ENCODE measurements at places on chromosomes 12 and 14.

DNA sequence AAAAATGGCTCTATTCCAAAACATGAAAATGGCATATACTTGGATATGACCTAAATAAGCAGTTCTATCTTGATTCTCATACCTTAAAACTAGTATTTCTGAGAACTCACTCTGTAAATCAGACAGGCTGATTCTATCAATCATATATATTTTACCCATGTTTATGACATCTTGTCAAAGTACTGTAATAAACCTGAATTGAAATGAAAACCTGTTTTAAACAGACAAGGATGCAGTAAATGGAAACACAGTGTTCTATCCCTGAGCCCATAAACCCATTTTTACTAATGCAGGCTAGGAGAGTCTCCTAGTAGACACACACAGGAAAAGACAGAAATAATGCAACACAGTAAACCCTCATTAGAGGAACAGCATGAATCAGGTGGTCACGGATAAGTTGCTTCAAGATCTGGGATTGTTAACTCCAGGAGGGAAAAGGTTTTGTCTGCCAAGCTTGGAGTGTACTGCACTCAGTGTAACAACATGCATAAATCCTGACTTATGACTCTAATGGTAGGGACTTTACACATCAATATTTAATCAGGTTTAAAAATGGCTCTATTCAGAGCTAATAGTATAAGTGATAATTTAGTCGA is 93.6 kb upstream of the CPNE8 start:
- no peak for DNase-seq

GRCh38 chr12:109597795-109598427 is 24.3 kb downstream of the MVK start:
- peak; percentile 13 for DNase-seq

DNA sequence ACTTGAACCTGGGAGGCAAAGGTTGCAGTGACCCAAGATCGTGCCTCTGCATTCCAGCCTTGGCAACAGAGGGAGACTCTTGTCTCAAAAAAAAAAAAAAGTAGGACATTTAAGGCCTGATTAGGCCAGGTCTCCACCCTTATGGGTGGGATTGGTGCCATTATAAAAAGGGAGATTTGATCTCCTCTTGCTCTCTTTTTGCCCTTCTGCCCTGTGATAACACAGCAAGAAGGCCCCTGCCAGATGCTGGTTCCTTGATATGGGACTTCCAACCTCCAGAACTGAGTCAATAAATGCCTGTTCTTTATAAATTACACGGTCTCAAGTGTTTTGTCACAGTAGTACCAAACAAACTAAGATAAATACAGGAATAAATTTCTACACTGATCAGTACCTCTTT is 81.0 kb downstream of the C2CD5 start:
- no peak for DNase-seq

- DNase-seq: no peak
Observed at GRCh38 chr12:127150479-127150878, 1116.5 kb upstream of the TMEM132C start.

GRCh38 chr14:100841066-100841760 is 15.3 kb downstream of the MEG3 start:
- no peak for DNase-seq

DNA sequence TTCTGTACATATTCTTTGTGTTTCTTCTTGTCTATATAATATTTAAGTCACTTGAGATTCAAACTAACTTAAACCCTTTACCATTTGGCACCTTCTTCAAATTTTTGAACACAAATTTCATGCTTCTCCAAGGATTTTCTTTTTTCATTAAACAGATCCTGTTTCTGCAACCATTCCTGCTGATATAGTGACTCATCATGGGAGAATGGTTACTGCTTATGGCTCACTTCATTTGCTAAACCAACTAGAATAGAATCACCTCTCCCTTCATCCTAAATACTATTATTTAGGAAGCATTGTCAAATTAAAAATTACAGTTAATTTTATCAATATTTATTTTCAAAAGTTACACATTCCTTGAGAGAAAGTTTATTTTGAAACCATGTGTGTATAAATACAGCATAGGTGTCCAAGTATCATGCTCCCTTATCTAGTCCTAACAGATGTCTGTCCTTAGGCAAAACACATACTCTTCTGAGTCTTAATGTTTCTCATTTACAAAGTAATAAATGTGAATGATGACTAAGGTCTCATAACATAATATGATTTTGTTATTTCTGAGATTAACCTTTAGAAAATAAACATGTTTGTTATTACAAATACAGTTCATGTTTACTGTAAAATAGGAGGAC is 40.7 kb downstream of the PLCZ1 start:
- DNase-seq: no peak

DNA sequence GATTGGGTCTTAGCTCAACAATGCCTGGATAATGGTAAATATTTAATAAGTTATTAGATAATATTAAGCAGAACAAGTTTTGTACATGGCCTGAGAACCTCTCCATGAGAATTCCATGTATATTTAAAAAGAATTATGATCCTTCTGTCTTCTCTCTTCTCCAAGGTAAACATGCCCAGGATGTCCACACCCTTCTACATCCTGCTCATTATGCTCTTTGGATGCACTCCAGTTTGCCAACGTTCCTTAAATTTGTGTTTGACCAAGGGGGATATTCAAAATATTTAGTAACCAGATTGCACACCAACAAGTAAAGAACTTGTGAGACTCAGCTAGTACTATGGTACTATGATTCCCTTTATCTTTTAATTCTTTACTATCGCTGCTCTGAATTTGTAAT is 44.8 kb upstream of the ERGIC2 start:
- no peak for DNase-seq

DNA sequence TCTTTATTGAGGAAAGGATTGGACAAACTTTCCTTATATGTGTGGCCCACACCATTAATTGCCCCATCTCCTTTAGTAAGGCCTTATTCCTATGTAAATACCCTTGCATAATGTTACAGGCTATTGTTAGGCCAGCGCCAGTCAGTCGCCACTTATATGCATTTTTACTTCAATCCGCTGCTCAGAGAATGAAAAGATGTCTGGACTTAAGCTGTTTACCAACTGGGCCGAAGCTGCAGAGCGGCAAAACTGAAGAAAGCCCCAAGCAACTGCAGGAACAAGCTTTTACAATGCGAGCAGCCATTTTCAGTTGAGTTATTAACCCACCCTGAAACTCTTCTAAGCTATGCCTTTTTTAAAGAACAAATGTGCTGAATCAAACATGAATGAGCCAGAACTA is 92.1 kb upstream of the OTX2 start:
- no peak for DNase-seq

GRCh38 chr12:3200032-3200617 is 122.9 kb downstream of the TSPAN9 start:
- DNase-seq: no peak

GRCh38 chr14:90739318-90740068 is 76.7 kb downstream of the TTC7B start:
- DNase-seq: no peak

GRCh38 chr14:99131632-99132271 is 140.2 kb downstream of the BCL11B start:
- no peak for DNase-seq

GRCh38 chr14:85531141-85531586 is 1.2 kb downstream of the FLRT2 start:
- no peak for DNase-seq

DNA sequence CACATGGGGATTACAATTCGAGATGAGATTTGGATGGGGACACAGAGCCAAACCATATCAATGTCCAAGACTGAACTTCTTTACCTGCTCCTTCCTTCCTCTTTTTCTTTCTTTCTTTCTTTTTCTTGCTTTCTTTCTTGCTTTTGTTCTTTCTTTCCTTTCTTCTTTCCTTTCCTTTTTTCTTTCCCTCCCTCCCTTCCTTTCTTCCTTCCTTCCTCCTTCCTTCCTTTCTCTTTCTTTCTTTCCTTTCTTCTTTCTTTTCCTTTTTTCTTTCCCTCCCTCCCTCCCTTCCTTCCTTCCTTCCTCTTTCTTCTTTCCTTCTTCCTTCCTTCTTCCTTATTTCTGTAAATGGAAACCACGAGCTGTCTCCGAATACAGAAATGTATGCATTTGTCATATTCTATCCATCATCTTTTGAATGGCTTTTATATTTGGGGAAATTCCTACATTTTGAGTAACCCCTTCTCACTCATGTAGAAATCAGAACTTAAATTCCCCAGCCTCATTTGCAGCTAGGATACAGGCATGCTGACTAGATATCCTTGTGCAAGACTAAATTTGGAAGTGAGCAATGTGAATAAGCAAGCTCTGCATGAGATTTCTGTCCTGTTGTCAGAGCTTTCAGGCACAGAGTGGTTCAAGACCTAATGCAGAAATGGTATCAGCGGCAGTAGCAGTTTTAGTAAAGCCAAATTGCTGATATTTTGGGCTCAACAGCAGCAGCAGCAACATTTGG is 11.5 kb downstream of the GPR33 start:
- no peak for DNase-seq

DNA sequence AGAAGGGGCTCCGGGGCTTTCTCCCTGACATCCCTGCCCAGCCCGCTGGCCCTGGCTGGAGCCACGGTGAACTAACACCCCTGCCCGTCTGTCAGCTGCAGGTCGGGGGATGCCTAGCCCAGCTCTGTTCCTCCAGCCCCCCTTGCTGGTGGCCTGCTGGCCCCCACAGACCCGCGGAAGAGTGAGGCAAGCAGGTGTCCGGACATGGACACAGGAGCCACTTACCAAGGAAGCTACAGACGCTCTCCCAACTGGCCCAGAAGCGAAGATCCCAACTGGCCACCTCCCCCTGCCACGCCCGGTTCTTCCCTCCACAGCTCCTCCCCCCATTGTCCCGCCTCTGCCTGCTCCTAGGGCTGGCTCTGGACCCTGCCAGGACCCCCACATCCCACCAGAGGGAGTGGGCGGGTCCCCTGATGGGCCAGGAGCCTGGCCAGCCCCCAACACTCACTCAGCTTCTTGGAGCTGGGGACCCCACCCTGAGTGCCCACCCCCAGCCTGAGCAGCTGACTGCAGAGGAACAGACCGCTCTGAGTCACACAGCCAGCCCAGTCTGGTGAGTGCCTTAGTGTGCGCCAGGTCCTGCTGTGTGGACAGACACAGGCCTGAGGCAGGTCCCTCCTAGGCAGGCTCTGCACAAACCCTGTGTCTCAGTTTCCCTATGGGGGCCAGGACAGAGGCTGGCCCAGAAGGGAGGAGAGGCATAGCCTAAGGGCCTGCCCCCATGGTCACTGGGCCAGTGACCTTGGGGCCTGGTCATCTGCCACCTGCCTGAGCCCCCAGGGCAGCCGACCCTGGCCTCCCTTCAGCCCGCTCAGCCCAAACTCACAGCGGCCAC is 7.7 kb downstream of the AHNAK2 start:
- peak; percentile 57 for DNase-seq

- no peak for DNase-seq
Observed at GRCh38 chr12:120115692-120116440, 687 bp downstream of the RAB35 start.
